Muscle of back (tissue), 13 donors: ENCODE measurements at places on chromosomes 6 and 20.
A peak's percentile ranks its signal among the peaks of the same experiment; 100 is the strongest.

GRCh38 chr6:11404081-11404480 is 133.5 kb upstream of the TMEM170B start:
- no peak for DNase-seq

DNA sequence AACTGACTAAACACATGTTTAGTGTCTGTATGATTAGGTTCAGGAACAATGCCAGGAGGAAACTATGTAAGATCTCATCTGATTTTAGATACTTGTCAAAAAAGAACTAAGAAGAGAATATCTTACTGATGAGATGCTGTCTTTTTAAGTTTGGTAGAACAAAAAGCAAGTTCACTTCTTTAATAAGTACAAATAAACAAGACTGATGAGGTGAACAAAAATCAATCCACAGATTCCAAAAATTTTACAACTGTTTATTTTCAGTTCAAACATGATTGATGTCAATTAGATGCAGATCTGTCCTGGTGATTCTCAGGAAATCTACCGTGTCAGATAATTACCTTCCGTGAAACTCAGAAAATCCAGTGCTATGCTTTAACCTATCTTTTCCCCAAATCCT is 24.9 kb downstream of the EPHA7 start:
- no peak for DNase-seq

DNA sequence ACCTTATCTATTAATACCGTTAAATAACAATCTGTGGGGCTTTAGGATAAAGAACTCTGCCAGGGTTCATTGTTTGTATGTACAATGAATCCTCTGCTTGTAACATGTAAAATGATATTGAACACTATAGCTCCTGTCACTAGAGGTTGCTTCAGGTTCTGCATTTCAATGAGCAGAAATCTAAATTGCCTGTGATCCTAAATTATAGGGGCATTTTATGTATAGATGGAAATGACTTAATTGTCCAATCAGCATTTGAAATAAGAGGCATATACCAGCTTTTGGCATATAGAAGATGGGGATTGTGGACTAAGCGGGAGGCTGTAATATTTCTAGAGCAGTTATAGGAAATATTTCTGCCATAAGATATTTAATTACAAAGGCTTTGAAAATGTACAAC is 2.0 kb downstream of the NCOA3 start:
- DNase-seq = no peak

DNA sequence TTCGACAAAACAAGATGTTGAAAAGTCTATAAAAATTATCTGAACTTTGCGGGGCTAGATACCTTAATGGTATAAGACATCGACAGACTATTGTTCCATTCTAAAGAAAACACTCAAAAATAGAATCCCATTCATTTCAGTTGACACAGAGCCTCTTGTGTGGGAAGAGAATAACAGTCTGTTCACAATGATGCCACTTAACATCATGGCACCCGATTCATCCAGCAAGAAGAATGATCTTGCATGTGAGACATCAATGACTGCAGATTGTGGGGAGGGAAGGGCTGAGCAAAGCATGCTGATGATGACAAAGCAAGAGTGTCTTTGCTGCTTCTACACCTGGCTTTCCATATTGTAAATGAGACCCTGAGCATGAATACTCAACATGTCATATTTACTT is 49.7 kb upstream of the ARMH2 start:
- DNase-seq = no peak

- no peak for DNase-seq
Observed at GRCh38 chr20:44478206-44478605, 2.5 kb downstream of the TTPAL start.

DNA sequence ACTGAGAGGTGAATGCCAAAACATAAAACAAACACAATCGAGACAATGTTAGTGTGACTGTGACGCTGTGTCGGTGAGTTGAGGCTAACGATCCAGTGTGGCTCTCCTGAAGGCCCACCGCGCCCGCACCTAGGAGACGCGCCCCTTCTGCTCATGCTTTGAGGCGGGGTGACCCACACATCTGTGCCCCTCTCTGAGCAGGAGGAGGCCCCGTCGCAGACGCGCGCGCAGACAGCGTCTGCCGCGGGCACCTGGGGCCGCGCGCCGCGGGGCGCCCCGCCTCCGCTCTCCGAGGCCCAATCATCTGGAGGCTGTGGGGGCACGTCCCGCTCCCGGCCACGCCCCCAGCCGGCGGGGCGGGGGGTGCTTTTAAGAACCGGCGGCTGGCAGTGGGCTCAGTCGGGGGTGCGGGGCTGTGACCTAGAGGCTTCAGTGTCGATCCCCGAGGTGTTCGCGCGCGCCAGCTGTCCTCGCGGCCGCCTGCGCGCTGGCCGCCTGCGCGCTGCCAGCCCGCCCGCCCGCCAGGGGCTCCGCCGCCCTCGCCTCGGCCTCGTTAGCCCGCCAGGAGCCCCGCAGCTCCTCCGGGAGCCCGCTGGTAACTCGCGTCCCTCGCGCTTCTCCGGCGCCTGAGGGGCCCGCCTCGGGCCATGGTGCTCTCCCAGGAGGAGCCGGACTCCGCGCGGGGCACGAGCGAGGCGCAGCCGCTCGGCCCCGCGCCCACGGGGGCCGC is at the start of gene SLC16A10:
Gene SLC16A10, plus strand, starts transcription at position 398 of the 730 bp plus-strand sequence. Its CDS starts 250 bp downstream, at position 648.
- peak; percentile 88 for DNase-seq

- no peak for DNase-seq
Observed at GRCh38 chr6:129233458-129234134, 350.7 kb downstream of the LAMA2 start.

DNA sequence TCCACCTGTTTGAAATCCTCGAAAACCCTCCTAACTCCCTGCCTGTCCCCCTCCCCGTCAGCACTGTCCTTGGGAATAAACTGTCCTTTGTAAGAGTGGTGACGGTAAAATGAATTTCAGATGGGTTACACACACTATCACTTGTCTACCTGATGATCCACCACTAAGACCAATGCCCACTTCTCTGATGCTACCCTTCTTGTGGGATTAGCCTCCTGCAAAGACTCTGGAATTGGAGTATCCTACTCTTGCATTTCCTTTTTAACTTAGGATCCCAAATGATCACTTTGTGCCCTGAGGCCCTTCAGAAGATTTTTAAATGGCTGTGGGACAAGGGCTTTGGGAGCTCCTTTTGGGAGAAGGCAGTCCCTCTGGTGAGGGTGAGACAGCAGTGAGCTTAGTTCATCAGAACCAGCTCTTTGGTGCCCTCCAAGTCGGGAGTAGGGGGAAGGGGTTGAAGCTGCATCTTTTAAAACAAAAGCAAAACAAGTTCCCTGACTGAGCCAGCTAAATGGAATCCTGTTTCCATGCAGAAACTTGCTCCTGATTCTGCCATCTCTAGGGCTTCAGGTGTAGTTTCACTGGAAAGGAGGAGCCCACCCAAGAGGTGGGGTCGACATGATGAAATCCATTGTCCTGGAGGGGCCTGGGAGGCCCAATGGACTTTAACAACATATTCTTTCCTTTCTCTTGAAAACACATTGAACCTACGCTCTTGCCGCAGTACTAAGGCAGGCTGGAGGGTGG is 86.5 kb downstream of the ASXL1 start:
- no peak for DNase-seq

DNA sequence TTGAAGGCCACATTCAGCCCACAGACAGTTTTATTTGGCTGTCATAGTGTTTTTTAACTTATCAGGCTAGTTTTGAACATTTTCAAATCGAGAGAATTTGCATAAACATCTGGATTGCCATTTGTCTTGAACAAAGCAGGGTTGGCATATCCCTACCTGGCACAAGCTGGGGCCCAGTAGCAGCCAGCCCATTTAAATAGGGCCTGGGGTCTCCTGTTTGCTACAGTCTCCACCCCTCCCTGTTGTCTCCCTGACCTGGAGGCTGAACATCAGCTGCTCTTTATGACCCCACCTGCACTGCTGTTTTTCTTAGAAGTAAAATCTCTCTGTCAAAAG is 10.5 kb downstream of the BCAS4 start:
- no peak for DNase-seq

DNA sequence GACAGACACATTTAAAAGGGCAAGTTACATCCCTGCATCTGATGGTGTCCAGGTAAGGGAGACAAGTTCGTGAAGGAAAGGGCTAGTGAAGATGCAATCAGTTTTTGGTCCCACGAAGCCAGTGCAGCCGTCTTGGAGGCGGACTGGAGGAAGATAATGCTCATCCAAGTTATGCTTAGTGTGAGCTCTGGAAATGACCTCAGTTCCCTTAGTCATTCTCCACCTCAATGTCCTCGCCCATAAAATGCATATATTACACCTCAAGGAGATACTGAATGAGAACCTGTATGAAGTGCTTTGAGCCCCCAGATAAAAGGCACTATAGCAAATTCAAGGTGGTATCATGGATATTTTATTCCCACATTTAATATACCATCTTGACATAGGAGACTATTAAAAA is 358.8 kb downstream of the ADGRB3 start:
- no peak for DNase-seq

GRCh38 chr6:1868561-1869261 is 259.0 kb downstream of the FOXC1 start:
- no peak for DNase-seq
